ENCODE measurements at places on chromosomes 16 and 17.
A peak's percentile ranks its signal among the peaks of the same experiment; 100 is the strongest.

- DNase-seq = no peak
These were observed 13.1 kb upstream of the DUSP14 start for GRCh38 chr17:37476431-37477120.

- peak; percentile 66 for DNase-seq
These were observed 5.4 kb upstream of the BCAR1 start for GRCh38 chr16:75256696-75257343.

DNA sequence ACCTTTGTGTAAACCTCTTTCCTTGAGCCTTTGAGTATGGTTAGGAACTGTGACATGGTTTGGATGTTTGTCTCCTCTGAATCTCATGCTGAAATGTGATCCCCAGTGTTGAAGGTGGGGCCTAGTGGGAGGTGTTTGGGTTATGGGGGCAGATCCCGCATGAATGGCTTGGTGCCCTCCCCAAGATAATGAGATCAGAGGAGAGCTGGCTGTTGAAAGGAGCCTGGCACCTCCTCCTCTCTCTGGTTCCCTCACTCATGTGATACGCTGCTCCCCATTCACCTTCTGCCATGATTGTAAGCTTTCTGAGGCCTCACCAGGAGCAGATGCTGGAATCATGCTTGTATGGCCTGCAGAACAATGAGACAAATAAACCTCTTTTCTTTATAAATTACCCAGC is 1110.2 kb downstream of the CDH11 start:
- no peak for DNase-seq

- DNase-seq = no peak
These were observed 70.1 kb upstream of the SHISA6 start for GRCh38 chr17:11170881-11171280.

DNA sequence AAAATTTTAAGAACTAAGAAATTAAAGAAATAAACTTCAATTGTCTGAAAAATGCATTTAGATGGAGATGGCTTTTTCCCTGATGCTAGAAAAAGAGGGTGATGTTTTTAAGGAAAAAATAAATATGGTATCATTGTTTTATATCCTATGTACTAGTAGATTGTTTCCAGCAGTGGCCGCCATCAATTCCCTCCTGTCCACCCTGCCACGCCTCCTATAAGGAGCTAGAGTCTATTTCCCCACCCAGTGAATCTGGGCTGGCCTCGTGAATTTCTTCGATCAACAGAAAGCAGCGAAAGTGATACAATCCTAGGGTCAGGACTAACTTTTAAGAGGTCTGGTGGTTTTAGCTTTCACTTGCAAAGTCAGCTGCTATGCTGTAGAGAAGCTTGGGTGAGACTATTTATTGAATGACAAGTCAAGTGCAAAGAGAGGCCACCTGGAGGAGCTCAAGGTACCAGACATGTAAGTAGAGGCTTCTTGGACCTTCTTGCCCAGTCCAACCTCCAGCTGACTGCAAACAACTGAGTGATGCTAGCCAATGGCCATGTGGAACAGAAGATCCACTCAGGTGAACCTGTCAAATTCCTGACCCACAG is 80.9 kb upstream of the MTMR4 start:
- DNase-seq = no peak

- DNase-seq = no peak
These were observed 22.9 kb downstream of the C1QTNF1 start for GRCh38 chr17:79046916-79047280.

DNA sequence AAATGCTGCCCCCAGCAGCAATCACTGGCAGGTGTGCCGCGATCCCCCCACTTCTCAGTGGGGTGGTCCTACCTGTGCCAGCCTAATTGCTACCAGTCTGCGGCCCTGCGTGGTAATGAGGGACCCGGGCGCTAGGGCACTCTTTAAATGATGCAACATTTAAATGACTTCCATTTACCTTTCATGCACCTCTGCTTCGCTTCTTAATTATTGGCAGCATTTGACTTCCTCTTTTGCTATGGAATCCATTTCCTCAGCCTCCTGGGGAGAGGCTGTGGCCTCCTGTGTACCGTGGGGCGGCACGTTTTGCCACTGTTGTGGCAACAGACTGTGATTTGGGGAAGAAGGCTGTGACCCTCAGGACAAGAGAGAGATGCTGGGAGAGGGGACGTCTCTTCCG is 86.1 kb downstream of the RPA1 start:
- DNase-seq = no peak

- DNase-seq = no peak
These were observed 31.4 kb downstream of the STX8 start for GRCh38 chr17:9544221-9544620.

- peak; percentile 83 for DNase-seq
These were observed 10.3 kb downstream of the HIC1 start for GRCh38 chr17:2064980-2065785.

DNA sequence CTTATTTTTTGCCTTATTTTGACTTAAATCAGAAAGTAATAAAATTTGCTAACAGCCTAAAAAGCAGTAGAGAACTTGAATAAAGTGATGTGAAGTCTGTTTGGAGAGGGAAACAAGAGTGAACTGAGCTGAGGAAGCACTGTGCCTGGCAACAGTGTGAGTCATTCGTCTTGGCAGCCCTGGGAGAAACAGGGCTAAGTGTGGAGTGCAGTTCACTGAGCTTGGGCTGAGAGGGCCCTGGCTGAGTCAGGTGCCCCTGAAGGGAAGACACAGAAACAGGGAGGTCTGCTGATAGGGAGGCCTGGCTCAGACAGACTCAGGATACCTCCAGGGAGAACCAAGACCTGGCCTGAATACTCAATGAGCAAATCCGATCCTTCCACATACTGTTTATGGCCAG is 132.1 kb downstream of the HS3ST4 start:
- no peak for DNase-seq

- DNase-seq = no peak
These were observed 13.9 kb downstream of the KIAA0513 start for GRCh38 chr16:85041219-85042166.

- DNase-seq = no peak
These were observed 55.9 kb upstream of the SLC5A11 start for GRCh38 chr16:24789881-24790280.

DNA sequence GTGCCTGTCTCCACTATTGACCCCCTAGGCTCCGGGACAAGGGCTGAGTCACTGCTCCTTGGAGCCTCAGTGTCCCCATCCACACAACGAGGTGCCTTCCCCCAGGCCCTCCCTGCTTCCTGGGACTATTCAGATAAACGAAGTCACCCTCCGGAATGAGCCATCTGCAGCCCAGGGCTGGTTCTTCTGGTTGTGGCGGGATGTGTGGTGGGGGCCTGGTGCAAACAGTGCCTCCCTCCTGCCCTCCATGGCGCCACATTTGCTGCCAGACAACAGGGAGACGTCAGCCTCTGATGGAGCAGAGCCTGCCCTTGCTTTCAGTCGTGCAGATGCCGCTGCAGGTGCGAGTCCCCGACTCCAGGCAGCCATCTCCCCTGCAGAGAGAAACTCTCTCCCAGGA is 5.1 kb upstream of the KRT16 start:
- no peak for DNase-seq

DNA sequence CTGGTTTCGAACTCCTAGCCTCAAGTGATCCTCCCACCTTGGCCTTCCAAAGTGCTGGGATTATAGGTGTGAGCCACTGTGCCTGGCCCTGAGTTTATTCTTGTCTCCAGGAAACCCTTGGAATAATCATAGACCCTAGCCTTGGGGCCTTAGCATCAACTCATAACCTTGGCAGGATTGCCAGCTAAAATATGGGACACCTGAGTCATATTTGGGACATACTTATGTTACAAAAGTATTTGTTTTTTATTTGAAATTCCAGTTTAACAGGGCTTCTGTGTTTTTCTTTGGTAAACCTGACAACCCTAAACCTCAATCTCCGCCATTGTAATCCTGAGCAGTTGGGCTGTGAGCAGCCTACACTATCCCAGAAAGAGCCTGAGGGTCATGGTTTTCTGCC is 28.6 kb upstream of the TNS4 start:
- DNase-seq = no peak

DNA sequence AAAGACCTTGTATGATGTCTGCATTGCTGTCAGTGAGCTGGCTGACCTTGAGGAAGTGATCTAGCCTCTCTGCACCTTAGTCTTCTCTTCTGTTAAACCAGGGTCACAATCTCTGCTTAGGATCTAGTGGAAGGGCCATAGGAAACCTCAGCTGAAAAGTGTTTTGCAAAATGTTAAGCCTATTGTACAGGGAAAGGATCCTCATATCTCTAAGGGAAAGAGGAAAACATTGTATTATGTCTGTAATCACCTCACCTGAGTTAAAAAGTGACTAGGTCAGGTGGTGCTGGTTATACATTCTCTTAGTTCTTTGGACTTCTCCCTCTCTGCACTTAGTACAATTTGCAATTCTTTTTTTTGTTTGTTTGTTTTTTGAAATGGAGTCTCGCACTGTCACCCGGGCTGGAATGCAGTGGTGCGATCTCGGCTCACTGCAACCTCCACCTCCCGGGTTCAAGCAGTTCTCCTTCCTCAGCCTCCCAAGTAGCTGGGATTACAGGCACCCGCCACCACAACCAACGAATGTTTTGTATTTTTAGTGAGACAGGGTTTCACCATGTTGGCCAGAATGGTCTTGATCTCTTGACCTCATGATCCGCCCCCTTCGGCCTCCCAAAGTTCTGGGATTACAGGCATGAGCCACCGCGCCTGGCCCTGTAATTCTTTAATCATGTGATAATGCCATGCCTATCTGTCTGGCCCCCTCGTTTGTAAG is 2.0 kb upstream of the SEPHS2 start:
- DNase-seq = no peak

- no peak for DNase-seq
These were observed at the start of gene HBZ for GRCh38 chr16:152141-153128. TSS of gene HBZ (plus strand) at chr16:152644. CDS start at chr16:152910, 266 bp downstream.

DNA sequence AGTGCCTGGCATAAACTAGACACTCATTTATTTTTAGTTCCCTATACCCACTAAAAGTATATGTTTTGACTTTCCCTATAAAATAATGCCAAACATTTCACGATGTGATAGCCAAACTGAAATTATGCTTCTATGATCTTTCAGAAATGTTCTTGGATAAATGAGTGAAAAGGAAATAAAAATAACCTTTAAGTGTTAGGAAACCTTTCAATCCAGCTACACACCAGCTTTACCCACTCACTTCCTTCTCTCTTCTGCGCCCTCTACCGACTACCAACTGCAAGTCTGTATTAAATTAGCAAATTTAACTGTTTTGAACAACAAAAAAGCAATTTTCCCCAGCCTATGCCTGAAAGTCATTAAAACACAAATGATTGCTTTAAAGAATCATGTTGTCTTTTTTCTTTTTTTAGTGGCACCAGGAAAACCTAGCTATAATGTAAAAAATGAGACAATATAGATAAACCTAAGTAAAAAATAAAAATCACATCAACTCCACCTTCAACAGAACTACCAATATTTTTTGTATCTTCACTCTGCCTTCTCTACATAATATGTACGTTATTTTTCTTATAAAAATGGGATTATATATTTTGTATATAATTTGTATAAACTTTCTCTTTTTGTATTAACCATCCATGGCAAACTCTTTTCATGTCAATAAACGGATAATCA is 13.2 kb upstream of the TMEM100 start:
- no peak for DNase-seq

- no peak for DNase-seq
These were observed 239.7 kb upstream of the ERCC4 start for GRCh38 chr16:13680021-13680889.

GRCh38 chr17:14738652-14738988 is 437.7 kb downstream of the HS3ST3B1 start:
- DNase-seq = no peak

DNA sequence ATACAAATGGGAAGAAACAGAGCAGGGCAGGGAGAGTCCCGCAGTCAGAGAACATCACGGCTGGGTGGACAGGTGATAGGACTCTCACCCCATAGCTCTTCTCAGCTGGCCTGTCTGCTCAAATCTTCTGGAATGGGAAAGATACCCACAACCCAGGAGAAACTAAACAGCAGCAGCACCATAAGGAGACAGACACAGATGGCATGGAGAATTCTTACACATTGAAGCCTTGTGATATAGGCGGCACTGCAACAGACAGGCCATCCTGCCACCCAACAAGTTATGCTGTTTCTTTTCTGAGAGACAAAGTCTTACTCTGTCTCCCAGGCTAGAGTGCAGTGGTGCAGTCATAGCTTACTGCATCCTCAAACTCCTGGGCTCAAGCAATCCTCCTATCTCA is 8.6 kb upstream of the ANKRD40CL start:
- DNase-seq = no peak

DNA sequence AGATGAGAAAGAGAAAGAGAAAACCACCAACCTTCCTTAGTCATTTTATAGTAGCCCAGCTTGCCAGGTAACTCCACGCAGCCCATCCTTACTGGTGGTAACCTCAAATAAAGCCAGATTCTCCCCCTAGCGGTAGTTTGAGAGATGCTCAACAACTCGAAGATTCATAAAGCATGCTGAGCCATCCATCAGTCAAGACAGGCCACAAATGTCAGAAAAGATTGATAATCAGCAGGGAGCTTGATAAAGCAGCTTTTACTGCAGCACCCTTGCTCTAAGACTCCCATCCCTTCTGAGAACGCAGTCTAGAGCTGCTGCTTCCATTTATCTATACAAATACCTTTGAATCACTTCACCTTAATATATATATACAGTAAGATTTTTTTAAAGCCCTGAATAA is 451.5 kb upstream of the HSBP1 start:
- DNase-seq = no peak

GRCh38 chr17:57619061-57619937 is 125.8 kb downstream of the CCDC182 start:
- DNase-seq = no peak

- no peak for DNase-seq
These were observed 6.9 kb downstream of the PLLP start for GRCh38 chr16:57277586-57277985.

DNA sequence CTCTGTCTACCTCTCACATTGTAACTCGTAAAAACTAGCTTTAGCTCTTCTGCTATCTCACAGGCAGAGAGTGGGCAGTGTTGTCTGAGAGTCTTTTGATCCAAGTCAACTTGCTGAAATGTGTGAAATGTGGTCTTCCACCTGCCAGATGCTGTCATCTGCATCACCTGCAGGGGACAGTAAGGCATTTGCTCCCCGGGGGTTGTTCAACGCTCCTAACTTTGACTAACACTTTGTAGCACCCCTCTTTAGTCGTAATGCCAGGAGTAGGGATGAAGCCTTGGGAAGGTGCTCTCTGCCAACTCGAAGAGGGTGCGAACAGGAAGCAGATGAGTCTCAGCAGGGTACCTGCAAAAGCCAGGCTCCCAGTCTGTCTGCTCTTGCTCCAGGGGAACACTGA is 36.1 kb downstream of the SNX11 start:
- no peak for DNase-seq

- DNase-seq = no peak
These were observed 365.8 kb upstream of the DYNLRB2 start for GRCh38 chr16:80175011-80175410.
